ENCODE measurements at places on chromosomes 6 and 20.
A peak's percentile ranks its signal among the peaks of the same experiment; 100 is the strongest.

DNA sequence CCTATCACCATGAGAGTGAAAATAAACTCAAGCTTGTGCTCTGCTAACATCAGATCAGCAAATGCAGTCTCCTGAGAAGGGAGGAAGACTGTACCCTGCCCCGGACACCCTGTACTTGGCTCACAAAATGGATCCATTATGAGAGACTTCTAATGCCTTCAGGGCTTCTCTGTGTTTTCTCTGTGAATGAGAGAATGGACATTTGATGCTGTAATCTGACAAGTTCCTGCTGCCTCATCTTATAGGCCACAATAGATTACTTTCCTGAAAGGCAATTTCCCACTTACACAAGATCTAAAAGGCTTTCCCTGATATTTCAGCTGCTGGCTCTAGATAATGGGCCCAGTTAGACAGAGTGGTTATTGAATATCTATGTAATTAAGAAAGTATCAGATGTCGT, 117.2 kb downstream of the OTOR start:
- no peak for DNase-seq

- DNase-seq = peak; percentile 76
Observed at GRCh38 chr20:57582432-57583288, 21.8 kb downstream of the PCK1 start.

GRCh38 chr6:139855671-139856311, 481.3 kb upstream of the CITED2 start:
- DNase-seq = peak; percentile 45

DNA sequence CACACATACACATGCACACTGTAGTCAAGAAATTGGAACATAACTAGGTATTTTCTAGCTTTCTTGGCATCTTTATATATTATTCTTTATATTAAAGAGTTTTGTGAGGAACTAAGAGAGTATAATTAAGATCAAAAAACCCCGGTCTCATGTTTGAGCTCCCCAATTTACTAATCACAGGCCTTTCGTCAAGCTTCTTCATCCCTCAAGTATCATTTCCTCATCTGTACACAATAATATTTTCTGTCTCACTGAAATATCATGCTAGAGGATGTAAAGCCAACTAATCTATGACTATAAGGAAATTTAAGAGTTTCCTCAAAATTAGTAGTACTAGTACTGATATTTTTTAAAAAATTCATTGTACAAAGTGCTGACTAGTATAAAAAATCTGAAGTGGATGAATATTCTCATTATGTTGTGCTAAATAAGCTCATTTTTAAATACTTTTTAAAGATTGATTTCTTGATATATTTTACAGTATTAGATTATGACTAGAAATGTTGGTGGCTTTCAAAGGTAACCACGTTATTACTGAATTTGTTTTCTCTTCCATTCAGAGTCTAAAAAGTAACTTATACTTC, 28.0 kb downstream of the PEX3 start:
- no peak for DNase-seq

DNA sequence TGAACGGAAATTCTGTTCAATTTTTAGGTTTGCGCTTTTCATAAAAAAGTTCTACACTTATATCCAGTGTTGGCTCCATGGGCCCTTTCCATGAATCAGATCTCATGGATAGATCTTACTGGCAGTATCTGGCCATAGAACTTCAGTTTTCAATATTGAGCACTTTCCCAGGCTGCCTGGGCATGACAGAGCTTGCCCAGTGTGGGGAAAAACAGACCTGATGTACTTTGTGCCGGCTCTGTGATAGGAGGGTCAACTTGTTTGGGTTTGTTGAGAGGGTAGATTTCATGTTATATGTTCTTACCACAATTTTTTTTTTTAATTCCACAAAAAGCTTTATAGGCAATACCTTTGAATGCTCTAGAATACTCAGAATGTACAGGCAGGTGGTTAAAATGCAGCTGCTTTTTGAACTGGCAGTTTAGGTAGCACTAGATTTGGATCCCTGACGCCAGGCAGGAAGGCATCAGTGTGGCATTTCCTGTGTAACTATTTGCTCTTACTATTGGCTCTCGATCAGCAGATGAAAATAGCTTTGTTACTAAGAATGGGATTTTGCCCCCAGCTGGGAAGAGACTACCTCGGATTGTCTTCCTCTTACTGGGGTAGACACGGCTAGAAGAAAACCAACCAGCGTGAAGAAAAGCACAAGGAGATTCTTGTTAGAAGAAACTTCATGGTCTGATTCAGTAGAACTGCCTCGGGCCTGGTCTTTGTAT, 404.9 kb upstream of the SOX4 start:
- no peak for DNase-seq

GRCh38 chr20:54004445-54004844, 65.9 kb downstream of the BCAS1 start:
- no peak for DNase-seq

Data from fibroblast of lung (primary cell).